ENCODE measurements at places on chromosomes 3 and 15.

DNA sequence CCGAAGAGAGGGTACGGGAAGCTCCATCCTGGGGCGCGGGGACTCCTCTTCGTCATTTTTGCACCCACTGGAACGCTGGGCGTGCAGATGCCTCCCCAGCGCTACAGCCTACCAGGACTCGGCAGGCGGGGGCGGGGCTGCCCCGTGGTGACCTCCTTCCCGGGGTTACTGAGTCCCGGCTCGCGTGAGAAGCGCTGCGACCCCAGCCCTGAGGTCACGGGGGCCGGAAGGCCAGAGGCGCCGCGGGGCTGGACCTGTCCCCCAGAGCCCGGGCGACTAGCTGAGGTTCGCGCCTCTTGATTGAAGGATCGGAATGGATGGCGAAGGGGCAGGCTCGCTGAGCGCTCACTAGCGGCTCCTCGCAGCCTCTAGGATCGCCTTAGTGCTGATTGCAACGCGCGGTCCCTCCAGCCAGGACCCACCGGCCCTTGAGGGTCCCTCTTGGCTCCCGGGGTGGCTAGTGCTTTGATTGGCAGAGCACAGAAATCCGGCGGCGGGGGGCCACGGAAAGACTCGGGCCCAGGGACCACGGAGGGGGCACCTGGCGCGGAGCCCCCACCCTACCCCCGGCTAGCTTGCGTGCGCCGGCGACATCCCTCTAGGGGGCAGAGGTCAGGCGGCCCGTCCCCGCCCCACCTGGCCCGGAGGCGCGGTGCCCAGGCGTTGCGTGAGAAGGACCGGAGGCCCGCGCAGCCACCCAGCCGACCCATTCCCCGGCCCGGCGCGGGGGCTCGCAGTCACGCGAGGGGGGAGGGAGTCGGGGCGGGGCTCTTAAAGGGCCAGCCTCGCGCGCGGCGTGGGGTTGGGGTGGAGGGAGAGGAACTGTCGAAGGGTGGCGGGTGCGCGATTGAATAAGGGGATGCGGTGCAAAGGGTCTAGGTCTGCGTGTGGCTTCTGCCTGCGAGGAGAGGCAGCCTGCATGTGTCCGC, 781 bp upstream of the CYP1A1 start:
- DNase-seq = no peak

DNA sequence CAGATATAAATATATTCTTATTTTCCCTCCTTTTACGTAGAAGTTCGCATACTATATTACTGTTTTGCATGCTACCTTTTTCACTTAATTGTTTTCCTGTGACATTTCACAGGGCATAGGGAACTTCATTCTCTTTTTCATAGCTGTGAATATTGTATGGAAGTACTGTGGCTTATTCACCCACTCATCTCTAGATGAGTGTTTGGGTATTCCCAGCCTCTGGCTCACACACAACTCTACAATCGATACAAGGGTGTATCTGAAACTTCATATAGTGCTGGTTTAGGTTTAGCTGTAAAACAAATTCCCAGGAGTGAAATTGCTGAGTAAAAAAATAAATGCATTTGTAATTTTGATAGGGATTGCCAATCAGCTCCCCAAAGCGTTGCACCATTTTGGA, 55.3 kb upstream of the MAGI1 start:
- no peak for DNase-seq

DNA sequence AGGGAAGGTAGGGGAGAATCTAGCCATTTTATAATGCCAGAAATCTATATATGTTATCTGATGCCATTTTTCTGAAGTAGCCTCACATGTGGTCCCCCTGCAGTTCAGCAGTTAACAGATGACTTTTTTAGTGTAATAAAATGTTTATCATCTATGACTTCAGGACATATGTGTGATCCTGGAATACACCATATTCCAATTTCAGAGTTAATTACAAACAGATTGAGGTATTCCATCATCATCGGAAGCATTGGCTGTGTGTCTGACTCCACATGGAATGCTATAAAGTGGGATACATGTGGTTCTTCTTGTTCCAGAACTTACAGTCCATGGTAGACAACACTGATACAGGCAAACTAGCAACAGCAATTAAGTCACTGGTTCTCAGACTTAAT, 45.9 kb upstream of the LIMD1 start:
- no peak for DNase-seq

GRCh38 chr15:35206060-35206675, 121.1 kb upstream of the NANOGP8 start:
- DNase-seq = no peak

GRCh38 chr3:141225939-141226338, 5.7 kb upstream of the PXYLP1 start:
- DNase-seq = no peak

DNA sequence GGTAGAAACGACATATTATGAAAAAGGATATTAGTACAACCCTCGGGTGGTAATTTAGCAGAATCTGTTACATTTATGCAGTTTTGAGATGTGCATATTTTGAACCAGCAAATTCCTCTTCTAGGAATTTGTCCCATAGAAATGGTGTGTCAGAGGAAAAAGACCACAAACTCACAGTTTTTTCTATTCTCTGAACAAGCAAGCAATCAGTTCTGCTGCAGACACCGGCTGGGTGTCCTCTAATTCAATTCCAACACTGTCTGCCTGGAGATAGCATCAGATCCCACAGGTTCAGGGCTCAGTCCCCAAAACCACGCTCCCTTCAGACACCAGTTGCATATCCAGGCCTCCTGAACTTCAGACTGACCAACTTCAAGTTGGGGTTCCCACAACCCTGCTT, 36.4 kb downstream of the APH1B start:
- DNase-seq = no peak
